ENCODE measurements at places on chromosomes 11 and 22. TPM values are rescaled to one million over a fixed set of nuclear protein-coding genes. Genes with fewer than 3 reads are reported as not detected.

Gene TOB2
- total RNA-seq = 17.1 TPM

Gene CTSW
- 2.9 TPM for total RNA-seq

Gene TMPRSS5
- total RNA-seq = 0.25 TPM

GRCh38 chr11:16297332-16297731, 59.0 kb downstream of the SOX6 start:
- no peaks in the 10 kb centered on the region for H3K27me3 ChIP-seq
- H3K4me1 ChIP-seq = no peaks in the 10 kb centered on the region
- no peak for DNase-seq
- no peaks in the 10 kb centered on the region for H3K36me3 ChIP-seq

GRCh38 chr22:40240686-40241085, 63.0 kb downstream of the TNRC6B start:
- no peak overlapping the region for H3K27ac ChIP-seq
- no peaks in the 10 kb centered on the region for H3K4me1 ChIP-seq
- no peaks in the 10 kb centered on the region for H3K36me3 ChIP-seq
- no peaks in the 10 kb centered on the region for H3K27me3 ChIP-seq

DNA sequence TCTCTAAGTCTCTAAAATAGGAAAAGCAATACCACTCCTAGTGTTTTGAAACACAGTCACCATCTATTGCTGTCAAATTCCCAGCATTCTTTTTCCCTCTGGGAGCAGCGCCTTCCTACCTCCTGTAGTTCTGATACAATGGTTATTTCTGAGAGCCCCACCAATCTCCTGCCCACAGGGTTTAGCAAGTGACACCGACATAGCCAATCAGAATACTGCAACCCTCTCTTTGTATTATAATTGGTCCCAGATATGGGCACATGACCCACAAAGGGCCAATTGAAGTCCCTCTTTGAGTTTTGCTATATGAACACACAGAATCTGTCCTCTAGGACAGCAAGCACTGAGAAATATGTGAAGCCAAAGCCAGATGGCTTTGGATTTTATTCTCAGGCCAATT, 16.9 kb upstream of the ARHGAP42 start:
- no peaks in the 10 kb centered on the region for H3K36me3 ChIP-seq
- peaks cover 6% of the 10 kb centered on the region for H3K4me1 ChIP-seq
- no peak overlapping the region for H3K27ac ChIP-seq
- H3K4me3 ChIP-seq = no peak overlapping the region
- DNase-seq = no peak
- H3K27me3 ChIP-seq = no peaks in the 10 kb centered on the region

DNA sequence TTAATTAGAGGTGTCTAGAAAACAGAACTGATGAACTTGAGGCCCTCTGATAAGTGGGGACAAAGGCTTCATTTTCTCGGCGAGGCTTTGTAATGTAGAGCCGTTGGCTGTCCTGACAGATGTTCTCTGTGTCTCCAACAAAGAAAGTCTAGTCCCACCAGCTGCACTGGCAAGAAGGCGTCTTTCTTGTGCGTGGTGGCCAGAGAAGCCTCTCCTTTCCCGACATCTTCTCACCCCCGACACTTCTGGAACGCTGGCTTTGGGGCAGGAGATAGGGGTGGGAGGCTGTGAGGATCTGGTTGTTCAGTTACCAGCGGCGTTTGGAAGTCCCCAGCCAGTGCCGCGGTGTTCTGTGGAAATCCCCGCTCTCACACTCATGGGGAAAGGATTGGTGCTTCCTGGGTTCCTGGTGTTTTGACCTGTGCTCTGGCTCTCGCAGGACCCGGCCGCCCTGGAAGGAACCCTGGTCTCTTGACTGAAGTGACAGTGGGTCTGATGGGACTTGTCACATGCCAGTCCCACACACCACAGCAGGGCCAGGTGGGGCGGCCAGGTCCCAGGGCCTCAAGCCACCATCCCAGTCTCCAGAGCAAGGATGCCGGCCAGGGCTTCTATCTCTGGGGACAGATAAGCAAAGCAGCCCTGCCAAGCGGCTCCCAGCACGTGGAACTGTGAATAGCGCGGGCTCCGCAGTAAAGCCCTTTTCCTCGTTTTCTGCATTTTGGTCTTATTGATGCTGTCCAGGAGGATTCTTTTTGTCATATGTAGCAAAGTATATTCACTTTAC, 23.2 kb downstream of the FADS2 start:
- H3K27me3 ChIP-seq = no peaks in the 10 kb centered on the region
- peaks cover 4% of the 10 kb centered on the region for H3K36me3 ChIP-seq
- no peaks in the 10 kb centered on the region for H3K4me1 ChIP-seq
- H3K4me3 ChIP-seq = no peak overlapping the region

Gene ZBTB16
- total RNA-seq = 140 TPM

- H3K4me1 ChIP-seq = no peaks in the 10 kb centered on the region
- peaks cover 4% of the 10 kb centered on the region for H3K36me3 ChIP-seq
- no peak overlapping the region for H3K27ac ChIP-seq
- H3K27me3 ChIP-seq = no peaks in the 10 kb centered on the region
- no peak overlapping the region for H3K4me3 ChIP-seq
These were observed 12.0 kb downstream of the SIAE start for GRCh38 chr11:124661553-124661952.

Gene ACR
- 0.09 TPM for total RNA-seq

Gene BTG4
- total RNA-seq = not detected

Gene L3MBTL2
- 11.9 TPM for total RNA-seq

Gene FUT4
- total RNA-seq = 1.9 TPM

GRCh38 chr11:94271885-94272372, 32.5 kb upstream of the IZUMO1R start:
- H3K36me3 ChIP-seq = no peaks in the 10 kb centered on the region
- no peaks in the 10 kb centered on the region for H3K27me3 ChIP-seq
- no peak overlapping the region for H3K27ac ChIP-seq
- no peaks in the 10 kb centered on the region for H3K4me1 ChIP-seq

Gene ARHGAP20
- 0.79 TPM for total RNA-seq

Gene TENM4
- 0.33 TPM for total RNA-seq

- no peak for DNase-seq
- no peak overlapping the region for H3K27ac ChIP-seq
- H3K27me3 ChIP-seq = no peaks in the 10 kb centered on the region
- H3K4me3 ChIP-seq = no peak overlapping the region
- peaks cover 31% of the 10 kb centered on the region for H3K4me1 ChIP-seq
These were observed 144.1 kb downstream of the BBOX1 start for GRCh38 chr11:27184458-27185312.

GRCh38 chr22:41471568-41471967, 2.7 kb downstream of the ACO2 start:
- H3K4me3 ChIP-seq = no peak overlapping the region
- H3K27ac ChIP-seq = no peak overlapping the region
- peaks cover 6% of the 10 kb centered on the region for H3K36me3 ChIP-seq

DNA sequence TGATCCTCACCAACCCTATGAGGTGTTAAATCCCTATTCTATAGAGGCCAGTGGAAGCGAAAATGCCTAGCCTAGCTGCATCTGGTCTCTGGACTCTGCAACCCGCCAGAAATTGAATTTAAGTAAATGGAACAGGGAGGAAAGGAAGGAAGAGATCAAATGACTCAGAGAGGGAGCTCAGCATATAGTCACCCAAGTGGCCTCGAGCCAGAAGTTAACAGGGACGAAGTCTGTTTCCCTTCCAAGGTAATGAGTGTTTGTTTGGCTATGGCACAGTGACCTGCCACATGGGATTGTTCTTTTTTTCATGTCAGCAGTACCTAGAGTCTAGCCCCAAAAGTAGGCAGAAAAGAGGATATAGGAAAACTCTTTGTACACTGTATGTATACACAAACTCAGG, 66.3 kb downstream of the PAK1 start:
- H3K4me1 ChIP-seq = peaks cover 16% of the 10 kb centered on the region
- H3K4me3 ChIP-seq = no peak overlapping the region
- no peak overlapping the region for H3K27ac ChIP-seq
- no peaks in the 10 kb centered on the region for H3K27me3 ChIP-seq

DNA sequence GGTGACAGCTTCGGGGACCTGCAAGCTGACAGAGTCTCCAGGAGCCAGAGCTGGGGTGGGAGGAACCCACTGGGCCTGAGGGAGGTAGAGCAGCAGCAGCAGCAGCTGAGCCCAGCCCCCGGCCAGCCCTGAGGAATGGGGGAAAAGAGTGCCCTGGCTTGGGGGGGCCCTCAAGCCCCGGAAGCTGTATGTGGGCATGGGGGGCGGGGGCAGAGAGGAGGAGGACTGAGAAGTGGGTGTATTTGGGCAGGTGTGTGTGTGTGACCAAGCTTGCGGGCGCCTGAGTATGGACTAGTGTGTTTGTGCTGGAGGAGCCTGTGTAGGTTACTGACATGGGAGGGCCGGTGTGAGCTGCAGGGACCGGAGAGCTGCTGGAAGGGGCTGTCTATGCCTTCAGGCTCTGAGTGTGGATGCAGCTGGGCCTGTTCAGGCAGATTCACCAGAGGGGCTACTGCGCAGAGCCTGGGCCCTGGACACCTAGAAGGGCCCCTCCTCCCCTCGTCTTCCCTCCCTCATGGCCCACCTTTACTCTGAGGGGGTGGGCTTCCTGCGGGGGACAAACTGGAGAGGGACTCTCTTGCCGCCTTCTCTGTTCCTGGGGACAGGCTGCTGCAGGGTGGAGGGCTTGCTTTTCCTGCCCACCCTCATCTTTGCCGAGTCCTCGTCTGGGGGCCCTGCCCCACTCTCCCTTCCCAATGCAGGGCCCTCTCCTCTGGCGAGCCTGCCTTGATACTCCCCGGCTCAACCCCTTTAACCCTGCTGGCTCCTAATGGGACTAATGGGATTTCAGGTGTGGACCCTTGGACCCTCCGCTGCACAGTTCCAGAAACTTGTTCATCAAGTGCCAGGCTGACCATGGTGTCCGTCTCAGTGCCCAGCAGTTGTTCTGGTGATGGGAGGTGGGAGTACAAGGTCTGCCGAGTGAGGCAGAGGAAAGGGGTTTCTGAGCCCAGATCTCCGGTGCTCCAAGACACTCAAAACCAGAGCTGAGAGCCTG, 28.2 kb downstream of the ST3GAL4 start:
- H3K27me3 ChIP-seq = no peaks in the 10 kb centered on the region
- no peak for DNase-seq
- no peak overlapping the region for H3K4me3 ChIP-seq
- H3K4me1 ChIP-seq = peaks cover 18% of the 10 kb centered on the region
- H3K27ac ChIP-seq = no peak overlapping the region

DNA sequence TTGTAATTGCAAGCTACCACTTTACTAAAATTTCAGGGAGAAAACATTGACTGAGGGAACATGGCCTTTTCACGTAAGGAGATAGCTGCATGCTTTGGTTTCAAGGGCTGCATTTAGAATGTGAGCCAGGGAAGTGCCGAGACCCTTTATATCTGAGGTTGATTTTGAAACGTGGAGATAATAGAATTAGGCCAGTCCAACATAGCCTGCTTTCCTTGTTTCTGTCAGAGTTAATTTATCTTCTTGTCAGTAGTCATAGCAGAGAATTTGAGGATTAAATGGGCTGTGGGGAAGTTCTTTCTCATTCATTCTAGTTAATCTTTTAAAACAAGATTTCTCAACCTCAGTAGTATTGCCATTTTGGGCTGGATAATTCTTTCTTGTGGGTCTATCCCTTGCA, 12.2 kb downstream of the ALKBH3 start:
- no peaks in the 10 kb centered on the region for H3K4me1 ChIP-seq
- peaks cover 55% of the 10 kb centered on the region for H3K36me3 ChIP-seq
- DNase-seq = no peak
- no peak overlapping the region for H3K4me3 ChIP-seq
